ENCODE measurements at places on chromosomes 6 and 20.
A peak's percentile ranks its signal among the peaks of the same experiment; 100 is the strongest.

GRCh38 chr6:157533048-157533871 is 152.3 kb downstream of the ZDHHC14 start:
- no peak for DNase-seq
- H3K4me1 ChIP-seq: peaks cover 34% of the 10 kb centered on the region
- H3K36me3 ChIP-seq: no peaks in the 10 kb centered on the region

GRCh38 chr20:60653111-60653845 is 598.8 kb upstream of the CDH4 start:
- no peaks in the 10 kb centered on the region for H3K4me1 ChIP-seq
- H3K27ac ChIP-seq: no peak overlapping the region
- no peak for DNase-seq
- H3K27me3 ChIP-seq: peaks cover 15% of the 10 kb centered on the region

GRCh38 chr20:49937027-49937929 is 1.1 kb downstream of the RNF114 start:
- peaks cover 42% of the 10 kb centered on the region for H3K4me1 ChIP-seq
- H3K27ac ChIP-seq: peak overlapping the region; percentile 93
- H3K4me3 ChIP-seq: peak overlapping the region; percentile 94
- H3K27me3 ChIP-seq: no peaks in the 10 kb centered on the region
- DNase-seq: no peak

DNA sequence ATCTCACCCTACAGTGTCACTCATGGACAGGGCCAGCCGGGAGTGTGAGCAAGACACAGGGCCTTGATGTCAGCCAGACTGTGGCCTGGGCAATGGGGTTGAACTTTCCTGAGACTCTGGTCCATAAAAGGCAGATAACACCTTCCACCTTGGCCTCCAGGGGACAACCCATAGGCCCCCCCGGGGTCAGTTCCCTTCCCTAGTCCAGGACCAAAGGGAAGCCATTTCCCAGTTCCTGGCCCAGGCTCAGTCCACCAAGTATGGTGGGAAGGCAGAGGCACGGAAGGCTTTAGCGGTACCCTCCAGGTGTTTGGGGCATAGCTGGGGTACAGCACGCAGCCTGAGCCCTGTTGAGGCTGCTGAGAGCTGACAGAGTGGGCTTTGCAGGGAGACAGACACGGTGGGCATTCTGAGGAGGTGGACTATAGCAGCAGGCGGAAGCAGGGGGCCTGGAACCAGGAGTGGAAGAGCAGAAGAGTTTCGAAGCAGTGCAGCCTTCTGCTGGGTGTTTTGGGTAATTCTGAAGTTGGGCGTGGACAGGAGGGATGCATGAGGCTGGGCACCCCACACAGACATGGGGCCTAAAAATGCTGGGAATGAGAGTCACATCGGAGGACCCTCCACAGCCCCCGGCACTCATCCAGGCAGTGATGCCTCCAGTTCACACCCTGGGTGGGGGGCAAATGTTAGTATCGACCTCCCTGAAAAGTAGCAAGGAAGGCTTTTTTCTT is 43.9 kb upstream of the CD93 start:
- DNase-seq: no peak
- no peak overlapping the region for H3K4me3 ChIP-seq
- no peak overlapping the region for H3K27ac ChIP-seq
- no peaks in the 10 kb centered on the region for H3K36me3 ChIP-seq
- no peaks in the 10 kb centered on the region for H3K4me1 ChIP-seq

Measured in activated T-cell treated with anti-CD3 and anti-CD28 coated beads, Interleukin-2, amount 50 U/mL, for 24 hours (primary cell).